Right lobe of liver (tissue), 6 donors: ENCODE measurements at places on chromosomes 7 and 10. TPM values are rescaled to one million over a fixed set of nuclear protein-coding genes. Genes with fewer than 3 reads are reported as not detected.
A peak's percentile ranks its signal among the peaks of the same experiment; 100 is the strongest.

GRCh38 chr10:76492678-76493472 is 1061.5 kb downstream of the LRMDA start:
- H3K4me3 ChIP-seq, result no peak overlapping the region
- no peak overlapping the region for H3K27ac ChIP-seq
- no peaks in the 10 kb centered on the region for H3K36me3 ChIP-seq
- DNase-seq, result no peak
- no peaks in the 10 kb centered on the region for H3K4me1 ChIP-seq

The TNRC18 gene
- 27.0 TPM for total RNA-seq

The SAP25 gene
- total RNA-seq, result not detected

DNA sequence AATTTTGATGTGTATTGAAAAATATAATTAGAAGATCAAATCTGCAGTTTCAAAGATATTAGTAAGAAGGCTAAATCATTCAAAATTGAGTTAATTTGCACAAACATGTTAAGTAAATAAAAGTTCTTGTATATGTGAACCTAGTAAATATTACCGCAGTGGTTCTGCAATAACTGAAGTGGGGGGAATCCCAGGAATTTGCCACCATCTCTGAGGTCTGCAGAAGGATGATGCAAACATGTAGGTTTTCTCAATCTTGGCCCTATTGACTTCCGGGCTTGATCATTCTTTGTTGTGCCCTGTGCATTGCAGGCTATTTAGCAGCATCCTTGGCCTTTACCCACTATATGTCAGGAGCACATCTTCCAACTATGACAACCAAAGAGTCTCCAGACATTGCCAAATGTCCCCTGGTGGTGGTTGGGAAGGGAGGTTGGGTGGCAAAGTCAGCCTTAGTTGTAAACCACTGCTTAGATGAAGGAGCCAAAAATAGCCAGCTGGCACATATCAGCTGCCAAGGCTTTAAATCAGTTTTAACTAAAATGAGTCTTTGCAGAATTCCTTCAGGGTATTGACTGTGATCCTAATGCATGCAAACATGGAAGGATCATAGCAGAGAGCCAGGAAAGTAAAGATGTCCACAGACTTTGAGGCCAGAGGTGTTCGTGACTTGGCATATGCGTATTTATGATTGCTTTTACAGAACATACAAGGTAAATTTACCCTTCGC is 146.3 kb downstream of the TRIL start:
- H3K36me3 ChIP-seq, result no peaks in the 10 kb centered on the region
- H3K27ac ChIP-seq, result no peak overlapping the region
- H3K27me3 ChIP-seq, result no peaks in the 10 kb centered on the region

GRCh38 chr10:34646331-34646730 is 168.8 kb downstream of the PARD3 start:
- no peak overlapping the region for H3K4me3 ChIP-seq
- H3K36me3 ChIP-seq, result no peaks in the 10 kb centered on the region
- no peaks in the 10 kb centered on the region for H3K4me1 ChIP-seq
- no peak for DNase-seq
- no peaks in the 10 kb centered on the region for H3K27me3 ChIP-seq

The BLNK gene
- total RNA-seq, result 19.0 TPM

The FAM241B gene
- 3.9 TPM for total RNA-seq

The PI4K2A gene
- total RNA-seq, result 7.8 TPM

DNA sequence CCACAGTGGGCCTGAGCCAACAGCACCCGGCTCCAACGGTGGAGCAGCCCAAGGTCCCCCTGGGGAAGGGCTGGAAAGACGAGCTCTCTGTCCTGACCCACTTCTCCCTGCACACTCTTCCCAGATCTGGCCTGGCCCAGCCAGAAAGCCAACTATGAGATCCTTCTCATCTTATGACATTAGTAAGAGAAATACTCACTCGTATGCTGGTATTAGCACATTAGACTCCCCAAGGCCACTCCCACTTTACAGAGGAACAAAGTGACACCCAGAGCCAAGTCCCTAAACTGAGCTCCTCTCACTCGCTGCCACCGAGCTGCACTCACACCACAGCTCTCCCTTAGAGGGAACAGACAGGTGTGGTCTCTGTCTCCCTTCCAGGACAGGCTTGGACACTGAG is 24.8 kb downstream of the DLG5 start:
- DNase-seq, result no peak
- no peaks in the 10 kb centered on the region for H3K4me1 ChIP-seq
- H3K27ac ChIP-seq, result peak overlapping the region; percentile 68
- H3K4me3 ChIP-seq, result no peak overlapping the region
- no peaks in the 10 kb centered on the region for H3K27me3 ChIP-seq
- H3K36me3 ChIP-seq, result no peaks in the 10 kb centered on the region

GRCh38 chr10:85607043-85607695 is 759.4 kb downstream of the GRID1 start:
- H3K36me3 ChIP-seq, result no peaks in the 10 kb centered on the region
- DNase-seq, result no peak
- H3K4me1 ChIP-seq, result no peaks in the 10 kb centered on the region
- H3K4me3 ChIP-seq, result no peak overlapping the region
- no peak overlapping the region for H3K27ac ChIP-seq

The AKR1B15 gene
- total RNA-seq, result not detected

- no peaks in the 10 kb centered on the region for H3K4me1 ChIP-seq
- H3K4me3 ChIP-seq, result no peak overlapping the region
- H3K27ac ChIP-seq, result no peak overlapping the region
- H3K27me3 ChIP-seq, result no peaks in the 10 kb centered on the region
- no peak for DNase-seq
Measured at GRCh38 chr10:48789486-48790456, 105.1 kb downstream of the WDFY4 start.

DNA sequence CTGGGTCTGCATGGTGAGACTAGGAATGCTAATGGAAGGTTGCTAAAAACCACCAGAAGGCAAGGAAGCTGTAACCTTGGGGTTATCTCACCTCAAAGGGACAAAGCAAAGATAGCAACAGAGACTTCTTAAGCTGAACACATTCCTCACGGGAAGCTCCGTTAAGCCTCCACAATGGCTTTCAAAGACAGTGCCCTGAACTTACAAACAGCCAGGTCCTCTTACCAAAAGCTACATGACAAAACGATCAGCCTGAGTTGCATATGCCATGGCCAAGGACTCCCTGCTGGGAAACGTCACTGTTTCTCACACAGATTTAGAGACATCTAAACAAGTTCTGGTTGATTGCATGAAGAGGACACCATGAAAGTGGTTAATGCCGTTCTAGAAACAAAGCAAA is 52.7 kb downstream of the HTR5A start:
- no peak overlapping the region for H3K4me3 ChIP-seq
- H3K27me3 ChIP-seq, result no peaks in the 10 kb centered on the region
- H3K36me3 ChIP-seq, result no peaks in the 10 kb centered on the region
- H3K4me1 ChIP-seq, result no peaks in the 10 kb centered on the region
- no peak overlapping the region for H3K27ac ChIP-seq
- no peak for DNase-seq

DNA sequence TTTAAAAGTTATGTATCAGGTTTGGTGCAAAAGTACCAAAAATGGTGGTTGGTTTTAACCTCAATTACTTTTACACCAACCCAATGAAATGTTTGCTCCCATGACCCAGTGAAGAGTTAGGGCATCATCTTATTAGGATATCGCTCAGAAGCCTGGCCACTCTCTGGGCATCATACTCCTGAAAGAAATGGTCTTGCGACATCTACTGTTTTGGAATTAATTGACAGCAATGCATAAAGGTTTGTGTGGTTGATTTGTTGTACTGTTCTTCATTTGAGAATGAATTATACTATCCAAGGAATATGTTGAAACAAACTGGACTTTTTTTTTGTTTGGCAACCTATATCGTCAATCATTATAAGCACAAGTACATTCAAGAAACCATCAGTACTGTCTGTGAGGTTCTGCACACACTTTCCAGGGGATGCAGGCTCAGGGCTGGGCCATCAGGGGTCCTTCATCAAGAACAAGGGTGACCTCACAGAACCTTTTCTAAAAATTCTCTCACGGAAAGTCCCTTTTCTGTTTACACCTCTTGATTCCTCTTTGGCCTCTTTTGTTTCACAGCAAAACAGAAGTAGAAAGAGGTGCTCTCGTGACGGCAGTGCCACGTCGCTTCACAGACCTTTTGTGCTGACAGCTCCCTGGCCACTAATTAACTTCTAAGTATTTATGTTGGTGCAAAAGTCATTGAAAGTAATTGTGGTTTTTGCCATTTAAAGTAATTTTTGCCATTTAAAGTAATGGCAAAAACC is 117.2 kb upstream of the KLF6 start:
- no peak overlapping the region for H3K4me3 ChIP-seq
- no peak overlapping the region for H3K27ac ChIP-seq
- DNase-seq, result no peak
- H3K27me3 ChIP-seq, result no peaks in the 10 kb centered on the region
- H3K36me3 ChIP-seq, result no peaks in the 10 kb centered on the region

GRCh38 chr10:71726580-71727104 is 7.1 kb upstream of the C10orf105 start:
- DNase-seq, result no peak
- H3K36me3 ChIP-seq, result no peaks in the 10 kb centered on the region
- no peak overlapping the region for H3K4me3 ChIP-seq
- no peak overlapping the region for H3K27ac ChIP-seq

The CALML5 gene
- total RNA-seq, result not detected

The TMEM213 gene
- total RNA-seq, result not detected

GRCh38 chr10:20978617-20979016 is 81.5 kb upstream of the NEBL start:
- DNase-seq, result no peak
- no peaks in the 10 kb centered on the region for H3K27me3 ChIP-seq
- no peak overlapping the region for H3K4me3 ChIP-seq
- no peaks in the 10 kb centered on the region for H3K36me3 ChIP-seq

DNA sequence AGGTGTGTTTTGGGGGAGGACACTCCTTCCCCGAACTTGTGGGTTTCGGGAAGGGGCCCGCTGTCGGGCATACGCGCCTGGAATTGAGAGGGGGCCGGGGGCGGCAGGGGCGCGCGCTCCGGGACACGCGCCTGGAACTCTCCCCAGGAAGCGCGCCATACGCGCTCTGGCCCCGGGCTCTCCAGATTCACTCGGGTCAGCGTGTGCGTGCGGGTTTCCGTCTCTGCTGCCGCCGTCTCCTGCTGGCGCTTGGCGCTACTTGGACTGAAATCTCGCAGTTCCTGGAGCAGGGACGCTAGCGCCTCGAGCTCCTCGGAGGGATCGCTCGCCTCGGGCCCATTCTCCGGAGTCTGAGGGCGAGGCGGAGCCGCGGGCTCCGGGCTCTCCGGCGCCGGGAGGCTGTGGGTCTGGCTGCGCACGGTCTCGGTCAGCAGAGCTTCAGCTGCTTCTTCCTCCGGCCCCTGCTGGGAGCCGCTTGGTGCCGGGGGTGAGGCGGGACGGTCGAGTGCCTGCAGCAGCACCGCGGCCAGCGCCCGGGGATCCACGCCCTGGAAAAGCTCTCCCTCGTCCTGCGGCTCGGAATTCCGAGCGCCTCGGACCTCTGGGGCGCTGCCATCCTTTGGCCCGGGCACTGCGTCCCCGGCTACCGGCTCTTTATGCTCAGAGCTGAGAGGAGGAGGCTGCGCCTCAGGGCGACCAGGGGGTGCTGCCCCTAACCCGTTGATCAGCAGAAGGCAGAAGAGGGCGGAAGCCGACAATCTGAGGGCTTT is 1.1 kb downstream of the VGF start:
- no peaks in the 10 kb centered on the region for H3K36me3 ChIP-seq
- H3K27ac ChIP-seq, result no peak overlapping the region
- peaks cover 19% of the 10 kb centered on the region for H3K27me3 ChIP-seq
- H3K4me1 ChIP-seq, result no peaks in the 10 kb centered on the region
- H3K4me3 ChIP-seq, result no peak overlapping the region
